ENCODE measurements at places on chromosomes 3 and 15.

DNA sequence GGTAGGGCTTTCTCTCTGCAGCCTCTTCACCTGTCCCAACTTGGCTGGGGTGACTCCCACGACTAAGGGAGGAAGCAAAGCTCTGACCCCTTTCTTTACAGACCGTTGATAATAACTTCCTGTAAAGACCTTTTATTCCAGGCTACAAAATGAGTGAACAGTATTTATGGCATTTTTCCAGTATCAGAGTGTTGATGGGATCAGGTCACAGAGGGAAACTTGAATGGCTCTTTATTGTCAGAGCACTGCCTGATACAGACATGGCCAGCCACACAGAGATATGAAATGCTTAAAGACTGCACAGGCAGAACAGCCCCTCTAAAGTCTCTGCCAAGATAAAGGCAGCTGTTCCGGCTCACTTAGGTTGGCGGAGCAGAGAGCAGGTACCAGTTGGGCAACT is 1033.9 kb upstream of the NR2F2 start:
- DNase-seq, result no peak

- no peak for DNase-seq
Observed at GRCh38 chr3:197369545-197369944, 71.1 kb upstream of the DLG1 start.

- peak; percentile 33 for DNase-seq
Observed at GRCh38 chr15:83927704-83928391, 273.9 kb downstream of the ADAMTSL3 start.

GRCh38 chr3:42970557-42970956 is 8.6 kb upstream of the GASK1A start:
- no peak for DNase-seq

- DNase-seq, result no peak
Observed at GRCh38 chr3:72633534-72633933, 214.7 kb downstream of the SHQ1 start.

DNA sequence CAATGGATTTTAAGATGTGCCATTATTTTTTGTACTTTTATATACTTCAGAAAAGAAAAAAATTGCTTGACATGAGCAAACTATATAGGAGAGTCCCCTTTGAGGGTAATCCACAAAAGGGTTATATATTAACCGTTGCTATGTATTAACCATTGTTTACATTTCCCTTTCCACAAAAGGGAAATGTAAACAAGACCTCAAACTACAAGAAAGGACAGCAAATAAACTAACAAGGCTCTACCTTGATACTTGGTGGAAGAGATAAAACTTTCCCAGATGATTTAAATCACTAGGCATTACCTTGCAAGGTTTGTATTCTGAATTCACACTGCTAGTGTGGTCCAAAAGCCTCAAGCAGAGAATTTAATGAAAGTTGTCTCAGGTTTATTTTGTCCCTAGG is 616.3 kb upstream of the BCHE start:
- no peak for DNase-seq

DNA sequence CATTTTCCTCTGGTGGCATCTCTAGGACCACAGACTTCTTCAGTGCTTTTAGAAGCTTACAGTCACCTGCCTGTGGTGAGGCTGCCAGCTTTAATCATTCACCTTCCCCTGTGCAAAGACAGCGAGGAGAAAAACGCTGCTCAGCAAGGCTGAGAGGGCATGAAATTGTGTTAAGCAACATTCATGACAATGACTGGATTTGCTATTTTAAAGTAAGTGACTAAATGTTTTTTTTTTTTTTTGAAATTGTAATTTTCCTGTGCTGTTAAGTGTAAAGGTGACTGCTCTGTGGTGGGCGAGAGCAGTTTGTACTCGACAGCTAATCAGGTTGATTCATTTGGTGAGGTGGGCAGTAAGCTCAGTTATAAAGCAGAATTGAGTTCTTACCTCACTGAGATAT is 240.4 kb downstream of the NSUN3 start:
- DNase-seq, result no peak

DNA sequence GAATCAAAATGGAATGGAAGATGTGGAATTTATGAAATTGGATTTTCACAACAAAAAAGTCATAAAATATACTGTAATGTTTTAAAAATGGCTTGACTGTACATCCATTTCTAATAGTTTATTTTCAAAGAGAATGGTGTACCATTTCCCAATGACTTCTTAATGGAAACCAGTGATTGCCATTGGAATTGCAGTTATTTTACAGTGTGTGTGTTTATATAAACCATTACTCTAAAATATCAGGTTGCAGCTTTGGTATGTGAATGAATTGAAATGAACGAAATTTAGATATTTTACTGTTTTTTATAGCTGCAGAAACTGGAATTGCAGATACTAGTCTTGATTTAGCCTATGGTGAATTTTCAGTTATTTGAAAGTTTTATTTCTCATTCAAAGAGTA is 165.6 kb downstream of the UBE2E2 start:
- no peak for DNase-seq

DNA sequence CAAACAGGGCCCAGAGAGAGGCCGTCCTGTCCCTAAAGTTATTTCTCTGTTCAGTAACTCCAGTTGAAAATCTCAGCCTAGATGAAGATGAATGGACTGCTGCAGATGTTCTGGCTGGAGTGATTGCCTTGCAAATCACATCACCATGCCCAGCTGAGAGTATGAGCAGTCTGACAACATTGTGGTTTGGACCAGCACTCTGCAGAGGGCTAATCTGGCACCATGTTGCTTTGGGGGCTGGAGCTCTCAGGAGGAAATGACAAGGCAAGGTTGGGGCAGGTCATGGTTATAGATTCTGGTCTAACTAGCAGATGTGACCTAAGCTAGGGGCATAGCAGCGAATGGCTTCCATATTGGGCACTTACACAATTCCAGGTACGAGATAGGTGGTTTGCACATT is 314.2 kb downstream of the CLSTN2 start:
- DNase-seq, result no peak

DNA sequence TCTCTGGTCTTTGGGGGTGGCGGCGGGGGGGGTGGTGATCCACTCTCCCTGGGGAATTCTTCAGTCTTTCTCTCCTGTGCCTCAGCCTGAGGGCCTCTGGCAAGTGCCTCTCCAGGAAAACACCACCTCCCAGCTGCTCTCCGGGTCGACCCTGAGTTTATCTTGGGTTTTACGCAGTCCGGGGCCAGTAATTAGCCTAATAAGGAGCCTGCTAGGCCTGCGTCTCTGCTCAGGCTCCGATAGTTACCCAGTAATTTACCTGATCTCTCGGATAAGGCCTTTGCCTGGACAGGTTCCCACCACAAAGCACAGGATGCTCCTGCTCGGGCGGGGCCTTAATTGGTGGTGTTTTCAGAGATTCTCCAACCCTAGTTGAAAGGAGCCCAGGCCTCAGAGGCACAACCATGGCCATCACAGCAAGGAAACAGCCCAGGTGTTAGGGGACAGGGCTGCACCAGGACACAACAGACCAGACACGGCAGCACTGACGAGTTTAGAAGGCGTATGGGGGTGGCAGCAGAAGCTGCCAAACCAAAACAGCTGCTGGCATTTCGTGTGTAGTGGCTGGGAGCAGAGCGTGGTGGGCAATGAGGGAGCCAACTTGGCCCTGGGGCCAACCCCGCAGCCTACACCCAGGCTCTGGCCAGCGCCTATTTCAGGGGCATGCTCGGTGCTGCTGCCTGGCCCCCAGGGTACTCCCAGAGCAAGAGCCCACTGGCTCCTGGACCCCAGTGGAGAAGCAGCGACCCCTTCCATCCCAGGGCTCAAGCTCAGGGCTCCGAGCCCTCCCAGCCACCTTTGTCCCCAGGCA is 71.4 kb downstream of the KLF13 start:
- DNase-seq, result no peak

DNA sequence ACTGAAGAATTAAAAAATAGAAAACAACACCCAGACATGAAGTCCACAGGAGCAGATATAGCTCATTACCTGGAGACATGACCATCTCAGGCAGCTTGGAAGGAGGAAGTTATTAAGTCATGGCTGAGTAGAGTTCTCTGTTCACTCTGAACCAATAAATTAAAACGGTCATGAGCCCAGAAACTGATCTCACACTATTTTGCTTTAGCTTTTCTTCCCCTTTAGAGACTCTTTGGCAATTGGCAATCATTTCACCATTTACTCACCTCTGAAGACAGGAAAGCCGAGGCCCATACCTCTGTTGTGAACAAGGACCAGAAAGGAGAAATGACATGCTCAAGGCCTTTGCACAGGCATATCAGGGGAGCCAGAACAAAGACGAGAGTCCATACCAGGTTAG is 26.6 kb downstream of the CLDN18 start:
- DNase-seq, result no peak

- no peak for DNase-seq
Observed at GRCh38 chr3:122006267-122006666, 15.8 kb downstream of the ILDR1 start.

GRCh38 chr3:195731356-195731905 is 10.7 kb downstream of the MUC20 start:
- DNase-seq, result no peak
